ENCODE measurements at places on chromosomes 6 and 20. TPM values are rescaled to one million over a fixed set of nuclear protein-coding genes. Genes with fewer than 3 reads are reported as not detected.

- no peak for DNase-seq
These were observed 16.7 kb upstream of the OSTM1 start for GRCh38 chr6:108091288-108091687.

DNA sequence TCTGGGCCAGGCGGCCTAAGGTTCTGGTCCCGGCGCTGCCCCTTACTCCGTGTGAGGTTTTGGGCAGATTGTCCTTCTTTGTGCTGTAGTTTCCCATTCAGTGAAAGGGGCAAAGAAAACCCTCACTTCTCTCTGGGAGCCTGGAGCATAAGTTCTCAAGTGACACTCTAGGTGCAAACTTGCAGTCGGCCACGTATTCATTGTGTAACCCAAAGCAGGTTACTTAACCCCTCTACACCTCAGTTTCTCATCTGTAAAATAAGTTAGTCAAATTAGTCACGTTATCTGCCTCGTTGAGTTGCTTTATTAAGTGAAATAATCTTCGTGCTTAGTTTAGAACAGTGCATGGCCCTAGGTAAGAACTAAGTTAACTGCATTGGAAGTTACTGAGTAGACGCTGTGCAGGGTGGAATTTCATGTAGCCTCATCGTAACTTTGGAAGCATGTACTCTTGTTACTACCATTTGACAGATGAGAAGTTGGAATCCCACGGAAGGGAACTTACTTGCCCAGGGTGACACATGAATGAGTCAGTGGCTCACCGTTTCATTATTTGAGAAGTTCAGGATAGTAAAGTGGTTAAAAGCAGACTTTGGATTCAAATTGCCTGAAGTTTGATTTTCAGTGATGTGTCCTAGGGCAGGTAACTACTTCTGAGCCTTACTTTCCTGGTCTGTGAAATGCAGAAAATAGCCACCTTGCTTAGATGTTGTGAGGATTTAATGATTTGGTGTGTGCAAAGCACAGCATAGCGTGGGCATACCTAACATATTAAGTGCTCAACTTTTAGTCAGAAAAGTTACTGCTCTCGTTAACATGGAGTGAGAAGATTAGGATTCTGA, 556 bp upstream of the MROH8 start:
- no peak for DNase-seq

DNA sequence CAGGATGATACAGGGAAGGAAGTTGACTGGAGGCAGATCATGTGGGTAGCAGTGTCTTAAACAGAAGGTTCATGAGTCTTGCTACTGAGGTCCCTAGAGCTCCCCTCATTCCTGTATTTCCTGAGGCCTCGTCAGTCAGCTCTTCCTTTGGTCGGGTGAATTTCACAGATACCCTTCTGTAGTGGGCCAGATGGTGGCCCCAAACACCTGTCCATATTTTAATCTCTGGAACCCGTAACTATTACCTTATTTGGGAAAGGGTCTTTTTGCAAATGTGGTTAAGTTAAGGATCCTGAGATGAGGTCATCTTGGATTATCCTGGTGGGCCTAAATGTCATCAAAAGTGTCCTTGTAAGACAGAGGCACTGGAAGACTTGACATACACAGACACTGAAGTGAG, 9.6 kb downstream of the KCNS1 start:
- DNase-seq: no peak

GRCh38 chr6:19035461-19036195, 648.5 kb downstream of the RNF144B start:
- DNase-seq: no peak

DNA sequence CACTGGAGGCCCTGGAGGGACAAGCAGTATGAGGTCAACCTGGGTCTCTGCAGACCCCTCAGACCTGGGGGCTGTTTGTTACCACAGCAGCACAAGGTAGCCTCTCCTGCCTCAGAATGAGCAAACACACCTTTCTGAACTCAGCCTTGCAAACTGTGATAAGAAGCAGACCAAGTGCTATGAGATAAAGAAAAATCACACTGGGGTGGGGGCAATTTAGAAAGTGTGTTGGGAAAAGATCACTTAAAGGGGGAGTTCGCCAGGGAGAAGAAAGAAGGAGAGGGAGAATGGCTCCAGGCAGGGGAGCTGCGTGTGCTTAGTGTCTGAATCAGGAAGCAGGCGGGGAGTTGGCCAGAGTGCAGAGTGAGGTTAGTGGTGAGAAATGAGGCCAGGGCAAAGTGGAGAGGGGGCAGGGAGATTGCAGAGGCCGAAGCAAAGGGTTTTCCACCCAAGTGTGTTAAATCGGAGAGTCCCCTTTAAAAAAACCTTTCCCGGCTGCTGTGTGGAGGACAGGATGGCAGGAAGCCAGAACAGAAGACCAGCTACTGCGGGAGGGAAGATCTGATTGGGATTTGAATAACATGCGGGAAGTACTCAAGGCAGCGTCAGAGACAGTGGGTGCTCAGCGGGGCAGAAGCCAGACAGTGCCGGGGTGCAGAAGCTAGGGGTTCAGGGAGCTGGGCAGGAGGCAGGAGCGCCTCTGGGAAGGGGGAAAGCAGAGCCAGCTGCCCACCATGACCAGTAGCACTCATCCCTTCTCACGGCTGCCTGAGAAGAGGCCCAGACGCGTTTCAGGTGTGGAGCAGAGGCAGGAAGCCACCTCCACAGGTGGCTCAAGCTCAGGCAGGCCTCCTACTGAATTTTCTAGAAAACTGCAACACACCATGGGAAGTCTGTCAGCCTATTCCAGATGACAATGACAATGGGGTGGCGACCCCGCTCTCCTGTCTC, 9.0 kb downstream of the ADA start:
- DNase-seq: no peak

DNA sequence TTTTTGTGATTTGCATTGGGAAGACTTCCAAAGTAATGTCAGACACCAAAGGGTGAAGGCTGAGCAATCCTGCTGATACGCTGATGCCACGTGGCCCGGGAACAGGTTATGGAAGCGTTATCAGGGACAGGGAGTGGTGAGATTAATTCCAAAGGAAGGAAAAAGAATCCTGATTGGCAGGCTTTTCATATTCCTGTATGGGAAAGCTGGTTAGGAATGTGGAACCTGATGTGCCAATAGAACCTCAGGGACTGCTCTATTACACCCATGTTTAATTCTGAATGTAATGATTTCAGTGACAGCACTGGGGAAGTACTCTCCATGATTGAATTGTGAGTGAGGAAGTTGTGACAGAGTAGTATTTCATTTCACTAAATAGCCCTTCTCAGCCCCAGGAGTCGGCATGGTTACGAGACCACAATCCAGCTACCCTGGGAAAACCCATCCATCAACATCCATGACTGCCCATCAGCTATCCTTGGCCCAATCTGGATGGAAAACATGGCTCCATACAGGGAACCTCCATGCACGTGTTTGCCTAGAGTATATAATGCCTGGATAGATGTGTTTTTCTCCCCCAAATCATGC, 49.4 kb downstream of the F13A1 start:
- no peak for DNase-seq

- no peak for DNase-seq
These were observed 113.5 kb upstream of the PHACTR1 start for GRCh38 chr6:12602951-12603672.

DNA sequence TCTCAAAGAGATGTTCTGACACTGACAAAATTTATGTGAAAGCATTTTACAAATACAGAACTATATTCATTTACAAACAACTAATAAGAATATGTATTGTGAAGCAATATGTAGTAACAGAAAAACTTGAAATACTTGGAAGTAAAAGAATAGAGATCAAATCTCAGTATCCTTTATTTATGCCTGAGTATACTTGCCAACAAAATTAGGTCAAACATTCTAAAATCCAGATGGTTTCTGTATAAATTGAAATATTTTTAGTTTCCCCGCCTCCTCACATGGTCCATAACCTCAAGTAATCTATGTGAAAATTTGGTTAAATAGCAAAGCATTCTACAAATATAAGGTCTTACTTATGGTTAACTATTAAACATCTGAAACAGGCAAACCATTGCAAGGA, 545.4 kb downstream of the EYS start:
- DNase-seq: no peak

- DNase-seq: no peak
These were observed 35.8 kb upstream of the PCMTD2 start for GRCh38 chr20:64219730-64220129.

DNA sequence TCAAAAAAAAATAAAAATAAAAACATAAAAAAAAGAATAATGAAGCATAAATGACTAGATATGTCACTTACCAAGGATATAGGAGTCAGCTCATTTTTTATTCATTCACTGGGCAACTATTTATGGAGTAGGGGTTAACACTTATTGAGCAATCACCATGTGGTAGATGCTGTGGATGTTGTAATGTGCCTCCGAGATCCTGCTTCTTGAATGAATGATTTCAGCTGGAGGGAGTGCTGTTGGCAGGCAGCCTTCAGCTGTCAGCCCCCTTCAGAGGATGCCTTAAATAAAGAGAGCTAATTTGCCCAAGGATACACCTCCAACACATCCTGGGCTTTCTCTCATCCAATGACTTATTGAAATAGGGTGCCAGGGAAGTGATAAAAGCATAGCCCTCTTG, 229.5 kb upstream of the DTNBP1 start:
- no peak for DNase-seq

DNA sequence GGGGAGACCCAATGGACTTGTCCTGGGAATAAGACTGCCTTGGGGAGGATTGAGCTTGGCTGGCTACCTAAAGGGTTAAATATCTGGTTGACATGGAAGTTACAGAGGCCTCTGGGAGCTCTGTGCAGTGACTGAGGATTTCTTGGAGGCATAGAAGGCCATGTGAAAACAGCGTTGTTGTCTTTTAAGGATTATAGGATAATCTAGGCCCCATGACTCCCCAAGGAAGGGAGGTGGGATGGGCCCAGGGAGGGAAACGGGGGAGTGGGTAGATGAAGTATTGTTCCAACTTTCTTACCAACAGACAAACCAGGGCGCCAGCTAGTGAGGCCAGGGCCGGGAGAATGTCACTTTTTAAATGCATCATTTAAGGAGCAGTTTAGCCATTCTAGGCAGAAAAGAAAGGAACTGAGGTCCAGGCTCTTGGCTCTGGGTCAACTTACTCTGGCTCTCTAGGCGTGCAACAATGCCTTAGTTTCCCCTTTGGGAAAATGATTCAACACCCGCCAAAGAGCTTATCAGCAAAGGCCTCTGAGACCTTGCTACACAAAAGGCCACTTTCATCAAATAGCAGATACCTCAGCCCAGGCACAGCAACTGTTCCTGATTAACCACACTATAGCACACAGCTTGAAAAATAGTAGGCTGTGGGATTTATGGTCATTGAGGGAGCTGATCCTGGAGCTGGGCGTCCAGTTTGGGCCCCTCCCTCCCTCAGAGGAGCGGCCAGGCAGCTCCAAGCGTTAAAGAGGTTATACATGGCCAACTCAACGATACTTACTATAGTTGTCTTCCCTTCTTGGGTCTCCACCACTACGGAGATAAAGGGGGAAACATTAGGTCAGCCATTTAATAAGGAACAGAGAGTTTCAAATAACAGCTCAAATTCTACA, 7.0 kb downstream of the MRPS18A start:
- DNase-seq: no peak

DNA sequence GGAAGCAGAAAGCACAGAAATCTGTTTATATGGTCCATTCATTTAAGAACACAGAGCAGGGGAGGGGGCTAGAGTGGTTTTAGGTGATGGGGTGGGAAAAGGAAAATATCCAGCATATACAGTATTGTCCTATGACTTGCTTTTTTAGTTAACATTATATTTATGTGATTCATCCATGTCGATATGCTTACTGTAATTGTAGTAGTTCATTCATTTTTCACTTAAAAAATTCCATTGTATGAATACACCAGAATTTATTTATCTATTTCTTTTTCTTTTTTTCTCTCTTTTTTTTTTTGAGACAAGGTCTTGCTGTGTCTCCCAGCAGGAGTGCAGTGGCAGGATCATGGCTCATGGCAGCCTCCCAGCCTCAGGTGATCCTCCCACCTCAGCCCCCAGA, 9.6 kb upstream of the PRIM2 start:
- no peak for DNase-seq

GRCh38 chr20:25859649-25860530, 163.2 kb upstream of the ZNF337 start:
- peak; percentile 60 for DNase-seq

DNA sequence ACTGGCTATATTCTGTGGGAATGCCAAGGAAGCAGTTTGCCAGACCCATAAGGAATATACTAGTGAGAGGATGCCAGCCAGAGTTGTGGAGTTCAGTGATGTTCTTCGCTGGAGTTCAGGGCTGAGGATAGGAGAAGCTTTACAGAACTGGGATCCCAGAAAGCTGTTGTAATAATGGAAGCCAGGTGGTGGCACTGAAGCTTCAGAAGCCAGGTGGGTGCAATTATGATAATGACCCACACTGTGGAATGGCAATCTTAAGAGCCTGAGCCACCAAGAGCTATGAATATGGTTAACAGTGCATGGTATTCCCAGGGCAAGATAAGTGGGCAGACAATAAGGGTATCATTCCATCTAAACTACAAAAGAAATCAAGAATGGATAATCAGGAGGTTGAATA, 25.1 kb upstream of the ENPP1 start:
- no peak for DNase-seq

DNA sequence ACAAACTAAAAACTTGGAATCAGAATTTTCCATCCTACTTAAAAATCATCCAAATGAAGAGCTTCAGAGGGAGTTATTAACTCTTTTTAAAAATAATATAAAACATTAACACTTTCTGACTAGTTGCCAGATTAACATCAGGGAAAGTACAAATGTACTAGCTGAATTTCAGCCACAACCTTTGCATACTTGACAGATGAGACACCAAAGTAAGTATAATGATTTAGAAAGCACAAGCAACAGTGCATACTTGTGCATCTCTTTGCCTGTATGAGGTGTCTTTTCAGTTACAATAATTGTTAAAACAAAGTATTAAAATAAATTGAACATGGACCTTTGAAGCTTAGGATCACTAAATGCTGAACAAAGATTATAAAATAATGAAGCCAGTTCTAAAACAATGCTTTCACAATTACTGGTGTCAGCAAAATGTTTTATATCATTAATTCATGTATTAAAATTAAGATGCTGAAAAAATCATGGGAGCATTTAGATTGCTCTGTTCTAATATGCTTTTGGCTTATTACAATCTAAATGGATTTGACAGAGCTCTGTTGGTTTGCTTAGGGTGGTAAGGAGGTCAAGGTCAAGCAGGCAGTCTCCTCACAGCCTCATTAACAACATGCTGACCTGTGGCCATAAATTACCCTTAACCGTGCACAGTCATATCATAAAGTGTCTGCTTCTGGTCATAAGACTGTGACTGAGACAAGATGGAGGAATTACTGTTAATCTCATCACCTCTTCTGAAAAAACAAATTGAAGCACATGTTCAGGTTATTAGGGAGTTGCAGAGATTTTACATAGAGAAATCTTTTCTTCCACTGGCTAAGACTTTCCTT, 15.1 kb downstream of the RNF217 start:
- no peak for DNase-seq

DNA sequence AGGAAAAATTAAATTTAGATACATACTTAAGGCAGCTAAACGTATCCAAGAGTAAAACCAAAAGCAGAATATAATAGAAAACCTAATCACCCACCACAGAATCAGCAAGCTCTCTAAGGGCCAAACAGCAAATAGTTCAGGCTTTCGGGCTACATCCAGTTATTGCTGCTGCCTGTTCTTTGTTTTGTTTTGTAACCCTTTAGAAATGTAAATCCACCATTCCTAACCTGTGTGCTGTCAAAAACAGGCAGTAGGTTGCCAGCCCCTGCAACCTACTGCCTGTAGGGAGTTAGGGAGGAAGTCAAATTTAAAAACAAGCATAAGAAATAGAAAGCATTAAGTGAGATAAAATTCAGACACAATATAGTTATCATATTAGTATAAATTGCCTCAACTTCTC, 225.9 kb downstream of the PTPRT start:
- no peak for DNase-seq

Gene CUL9
- 78.0 TPM for total RNA-seq

Gene KHDC1L
- not detected for total RNA-seq

Gene BMP7
- not detected for total RNA-seq

Gene NOX3
- not detected for total RNA-seq

Gene BEND3
- total RNA-seq: 1.4 TPM

Gene LPA
- not detected for total RNA-seq

Gene GJA10
- not detected for total RNA-seq

Measured in T-helper 17 cell (primary cell).